ENCODE measurements at places on chromosomes 6 and 20.

DNA sequence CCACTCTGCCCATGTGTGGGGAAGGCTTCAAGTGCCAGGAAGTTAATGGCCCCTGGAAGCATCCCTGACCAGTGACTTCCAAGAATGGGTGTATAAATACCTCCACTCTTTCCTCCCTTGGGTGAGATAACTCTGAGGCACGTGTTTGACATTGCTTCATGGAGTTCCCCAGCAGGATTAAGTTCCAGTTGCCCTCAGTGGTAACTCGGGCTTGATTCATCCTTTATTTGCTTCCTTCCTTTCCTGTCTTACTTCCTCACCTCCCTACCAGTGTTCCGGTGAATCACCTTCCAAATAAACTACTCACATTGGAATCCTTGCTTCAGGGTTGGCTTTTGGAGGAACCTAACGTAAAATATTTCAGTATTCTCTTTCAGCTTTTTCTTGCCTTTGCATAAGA lies 84.6 kb upstream of the JAG1 start:
- DNase-seq, result no peak

DNA sequence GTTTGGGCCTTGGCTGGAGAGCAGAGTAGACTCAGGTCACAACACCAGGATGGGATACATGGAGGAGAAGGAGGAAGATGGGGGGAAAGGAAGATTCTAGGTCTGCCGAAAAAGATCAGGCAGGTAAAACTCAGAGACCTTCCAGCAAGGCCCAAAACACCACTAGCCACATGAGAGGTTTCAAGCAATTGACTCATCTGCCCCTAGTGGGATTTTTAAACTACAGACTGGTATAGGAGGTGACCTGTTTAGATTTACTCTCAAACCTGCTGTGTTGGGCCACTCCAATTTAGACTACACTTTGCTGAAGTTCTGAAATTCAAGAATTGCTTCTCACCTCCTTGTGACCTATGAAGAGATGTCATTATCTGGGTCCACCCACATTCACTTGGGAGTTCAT lies 236.9 kb upstream of the SASH1 start:
- no peak for DNase-seq

DNA sequence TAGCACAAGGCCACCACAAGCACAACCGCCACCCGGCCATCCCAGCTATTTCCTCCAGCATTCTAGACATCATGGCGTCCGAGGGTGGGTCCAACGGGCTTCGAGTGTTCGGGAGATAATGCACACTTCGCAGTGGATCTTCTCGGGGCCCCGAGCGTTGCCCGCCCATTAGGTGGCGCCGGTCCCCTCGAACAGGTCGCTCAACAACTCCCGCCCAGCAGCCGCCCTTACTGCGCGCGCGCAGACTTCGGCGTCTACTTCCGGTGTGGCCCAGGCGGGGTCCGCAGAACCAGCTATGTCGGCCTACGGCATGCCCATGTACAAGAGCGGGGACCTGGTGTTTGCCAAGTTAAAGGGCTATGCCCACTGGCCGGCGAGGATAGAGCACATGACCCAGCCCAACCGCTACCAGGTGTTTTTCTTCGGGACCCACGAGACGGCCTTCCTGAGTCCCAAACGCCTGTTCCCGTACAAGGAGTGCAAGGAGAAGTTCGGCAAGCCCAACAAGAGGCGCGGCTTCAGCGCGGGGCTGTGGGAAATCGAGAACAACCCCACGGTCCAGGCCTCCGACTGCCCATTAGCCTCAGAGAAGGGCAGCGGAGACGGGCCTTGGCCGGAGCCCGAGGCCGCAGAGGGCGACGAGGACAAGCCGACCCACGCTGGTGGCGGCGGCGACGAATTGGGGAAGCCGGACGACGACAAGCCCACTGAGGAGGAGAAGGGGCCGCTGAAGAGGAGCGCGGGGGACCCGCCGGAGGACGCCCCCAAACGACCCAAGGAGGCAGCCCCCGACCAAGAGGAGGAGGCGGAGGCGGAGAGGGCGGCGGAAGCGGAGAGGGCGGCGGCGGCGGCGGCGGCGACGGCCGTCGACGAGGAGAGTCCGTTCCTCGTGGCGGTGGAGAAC lies at the start of gene HDGFL1:
TSS of gene HDGFL1 (plus strand) at position 286 of the 904 bp plus-strand sequence. CDS start at position 296, 10 bp downstream.
- no peak for DNase-seq

DNA sequence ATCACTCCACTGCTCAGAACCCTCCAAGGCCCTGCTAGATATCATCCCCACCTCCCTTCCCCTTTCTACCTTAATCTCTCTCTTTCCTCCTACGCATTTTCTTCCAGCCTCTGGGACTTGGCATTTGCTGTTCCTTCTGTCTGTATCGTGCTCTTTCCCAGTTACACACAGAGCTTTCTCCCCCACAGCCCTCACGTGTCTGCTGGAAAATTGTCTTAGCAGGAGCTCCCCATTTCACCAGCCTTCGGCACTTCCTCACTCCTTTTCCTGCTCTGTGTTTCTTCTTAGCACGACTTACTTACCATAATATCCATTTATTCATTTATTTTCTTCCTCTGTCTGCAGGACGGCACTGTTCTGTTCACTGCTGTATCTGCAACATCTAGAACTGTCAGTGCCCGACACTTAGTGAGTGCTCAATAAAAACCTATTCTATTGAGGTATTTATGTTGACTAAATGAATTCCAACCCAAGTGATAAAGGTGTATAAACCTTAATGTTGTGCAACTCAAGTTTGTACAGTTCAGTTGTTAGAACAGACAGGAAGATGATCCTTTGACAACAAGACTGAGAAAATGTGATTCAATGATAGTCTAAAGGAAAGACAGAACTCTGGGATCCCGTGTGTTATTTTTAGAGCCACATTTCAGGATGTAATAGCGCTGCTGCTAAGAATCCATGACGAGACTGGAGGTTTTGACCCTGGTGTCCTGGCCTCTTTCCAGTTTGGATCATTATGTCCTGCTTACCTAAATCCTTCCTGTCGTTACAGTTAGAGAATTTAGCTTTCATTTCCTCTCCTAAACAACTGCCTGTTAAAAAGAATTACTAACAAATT lies 170.1 kb upstream of the LAMP5 start:
- DNase-seq, result no peak

DNA sequence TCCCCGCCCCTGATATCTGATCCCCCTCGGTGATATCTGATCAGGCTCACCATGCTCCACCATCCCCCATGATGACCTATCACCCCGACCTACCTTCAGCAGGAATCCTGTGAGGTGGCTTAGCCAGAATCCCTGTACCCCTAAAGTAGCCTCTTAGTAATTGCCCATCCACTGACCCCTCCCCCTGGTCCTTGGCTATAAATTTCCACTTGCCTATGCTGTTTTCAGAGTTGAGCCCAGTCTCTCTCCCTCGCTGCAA lies 177.5 kb upstream of the GGTLC1 start:
- no peak for DNase-seq

DNA sequence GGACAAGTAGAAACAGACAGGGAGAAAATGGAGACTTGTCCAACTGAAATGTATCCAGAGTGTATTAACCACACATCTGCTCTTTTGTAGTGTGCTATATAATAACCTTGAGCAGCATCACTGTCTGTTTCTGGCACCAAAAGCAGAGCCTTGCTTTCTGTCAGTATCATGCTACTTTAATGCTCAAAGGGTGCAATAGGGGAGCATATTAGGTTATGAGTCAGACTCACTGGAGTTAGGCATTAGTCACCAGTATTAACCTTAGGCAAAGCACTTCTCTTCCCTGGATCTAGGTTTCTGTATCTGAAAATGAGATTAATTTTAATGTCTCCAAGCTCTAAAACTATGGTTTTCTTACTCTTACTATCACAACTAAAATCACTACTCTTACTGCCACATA lies 280.1 kb downstream of the TFAP2B start:
- DNase-seq, result no peak

- no peak for DNase-seq
Observed at GRCh38 chr6:43170417-43170930, 595 bp upstream of the SRF start.

DNA sequence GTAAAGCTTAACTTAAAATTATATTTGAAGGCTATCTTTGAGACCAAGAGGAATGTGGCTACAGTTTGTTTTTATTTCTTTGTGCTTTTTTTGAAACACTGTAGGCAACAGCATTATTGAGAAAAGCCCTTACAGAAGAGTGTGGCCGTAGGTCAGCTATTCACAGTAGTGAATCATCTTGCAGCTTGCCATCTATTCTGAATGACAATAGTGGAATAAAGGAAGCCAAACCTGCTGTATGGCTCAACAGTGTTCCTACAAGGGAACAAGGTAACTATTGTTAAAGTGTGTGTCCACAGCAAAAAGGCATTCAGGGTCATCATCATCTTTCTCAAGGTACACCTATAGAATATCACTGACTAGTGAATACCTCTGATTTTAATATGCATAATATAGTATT lies 88.5 kb downstream of the KIZ start:
- DNase-seq, result no peak

- DNase-seq, result no peak
Observed at GRCh38 chr20:38162149-38162548, 2.9 kb downstream of the TGM2 start.

- peak; percentile 28 for DNase-seq
Observed at GRCh38 chr6:166927240-166927934, 29.0 kb downstream of the RNASET2 start.

- no peak for DNase-seq
Observed at GRCh38 chr6:38387971-38388370, 251.8 kb downstream of the BTBD9 start.

DNA sequence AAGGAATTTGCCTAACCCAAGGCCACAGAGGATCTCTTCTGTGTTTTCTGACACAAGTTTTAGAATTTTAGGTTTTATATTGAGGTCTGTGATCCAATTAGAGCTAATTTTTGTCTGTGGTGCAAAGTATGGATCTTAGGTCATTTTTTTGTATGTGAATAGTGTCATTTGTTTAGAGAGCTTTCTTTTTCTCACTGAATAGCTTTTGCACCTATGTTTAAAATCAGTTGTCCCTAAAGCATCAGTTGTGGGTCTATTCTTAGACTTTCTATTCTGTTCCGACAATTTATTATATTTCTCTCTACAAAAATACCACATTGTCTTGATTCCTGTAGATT lies 341 bp upstream of the MCM9 start:
- no peak for DNase-seq

DNA sequence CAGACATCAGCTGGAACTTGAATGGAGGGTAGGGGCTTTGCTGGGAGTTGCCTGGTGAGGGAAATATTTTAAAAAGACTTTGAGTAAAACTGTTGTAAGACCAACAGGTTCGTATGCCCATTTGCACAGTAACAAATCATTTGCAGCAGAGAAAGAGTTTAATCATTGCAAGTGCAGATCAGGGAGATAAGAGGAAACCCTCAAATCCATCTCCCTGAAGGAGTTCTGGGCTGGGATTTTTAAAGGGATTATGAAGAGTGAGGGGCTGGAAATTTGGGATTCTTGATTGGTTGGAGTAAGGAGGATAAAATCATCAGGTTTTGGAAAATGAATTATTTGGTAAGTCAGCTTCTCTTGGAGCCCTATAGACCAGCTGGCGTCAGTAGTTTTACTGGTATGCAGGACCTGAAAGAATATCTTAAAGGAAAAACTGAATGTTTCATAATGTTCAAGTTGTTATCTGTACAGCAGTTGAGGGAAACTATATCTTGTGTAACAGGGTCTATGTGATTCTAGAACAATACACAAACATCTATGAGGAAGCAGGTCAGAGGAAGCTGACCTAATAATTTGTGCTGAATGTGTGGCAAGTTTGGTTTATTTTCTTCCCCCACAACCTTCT lies 295.5 kb downstream of the PLCB1 start:
- no peak for DNase-seq

DNA sequence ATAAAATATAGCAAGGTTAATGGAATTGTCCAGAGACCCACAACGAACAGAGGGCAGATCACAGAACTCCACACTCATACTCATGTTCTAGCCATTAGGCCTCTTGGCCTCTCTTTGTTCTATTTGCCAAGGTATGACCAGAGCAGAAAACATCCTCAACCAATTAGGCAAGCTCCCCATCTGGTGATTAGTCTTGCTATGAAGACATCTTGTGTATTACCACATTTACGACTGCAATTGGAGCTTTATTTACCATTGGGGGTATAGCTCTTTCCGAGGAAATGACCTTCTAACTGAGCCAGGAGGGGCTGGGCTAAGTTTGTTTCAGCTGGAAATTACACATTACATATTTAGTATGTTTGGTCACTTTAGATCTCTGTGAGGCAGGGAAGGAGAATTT lies 593.9 kb downstream of the CD109 start:
- no peak for DNase-seq

GRCh38 chr20:62142252-62143080 lies 728 bp downstream of the PSMA7 start:
- DNase-seq, result peak; percentile 74

GRCh38 chr6:8855411-8855810 lies 420.1 kb upstream of the SLC35B3 start:
- no peak for DNase-seq

DNA sequence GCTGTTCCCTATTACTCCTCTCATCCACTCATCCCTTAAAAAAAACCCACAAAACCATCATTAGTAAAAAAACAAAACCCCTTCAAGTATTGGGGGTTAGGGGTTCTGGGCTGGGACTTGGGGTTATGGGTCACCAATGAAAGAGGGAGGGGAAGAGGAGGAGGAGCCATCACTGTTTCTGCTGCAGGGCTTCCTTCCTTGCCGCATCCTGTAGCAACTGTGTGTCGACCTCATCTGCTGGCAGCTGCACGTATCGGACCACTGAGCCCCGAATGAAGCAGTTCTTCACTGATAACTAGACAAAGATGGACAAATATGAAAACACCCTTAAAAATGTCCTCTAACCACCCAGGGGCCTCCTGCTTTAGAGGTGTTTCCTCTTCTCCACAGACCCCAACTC lies 2.0 kb upstream of the VARS1 start:
- DNase-seq, result no peak

- no peak for DNase-seq
Observed at GRCh38 chr6:30311671-30312070, 15.1 kb upstream of the TRIM39 start.

DNA sequence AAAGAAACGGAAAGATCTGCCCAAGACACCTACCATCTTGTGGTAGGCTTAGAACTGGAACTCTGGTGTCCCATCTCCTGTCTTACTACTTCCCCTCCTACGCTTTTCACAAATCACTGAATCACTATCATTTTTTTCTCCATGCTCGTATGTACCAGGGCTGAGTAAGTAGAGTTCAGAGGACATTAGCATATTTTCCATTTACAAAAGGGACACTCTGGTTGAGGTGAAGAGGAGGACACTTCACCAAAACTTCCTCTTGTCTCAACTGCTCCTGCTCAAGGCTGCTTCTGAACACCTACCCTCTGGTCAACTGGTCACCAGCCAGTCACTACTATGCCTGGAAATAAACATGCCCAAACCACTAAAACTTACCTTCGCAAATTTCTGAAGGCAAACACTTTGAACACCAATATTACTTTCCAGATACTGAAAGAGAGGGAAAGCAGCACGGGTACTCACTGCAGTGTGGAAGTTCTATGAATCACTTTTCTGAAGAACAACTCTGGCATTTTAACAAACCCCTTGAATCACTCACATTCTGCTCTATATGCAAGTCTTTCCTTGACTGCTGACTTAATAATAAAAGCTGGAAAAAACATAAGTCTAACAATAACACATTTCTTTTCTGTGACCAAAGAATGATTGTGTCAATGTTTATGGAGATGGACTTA lies 123.3 kb downstream of the INSM1 start:
- DNase-seq, result no peak

- DNase-seq, result no peak
Observed at GRCh38 chr6:21031182-21031581, 496.9 kb downstream of the CDKAL1 start.

GRCh38 chr6:159056899-159057298 lies 12.1 kb upstream of the TAGAP start:
- DNase-seq, result no peak

GRCh38 chr6:56529594-56530191 lies 113.0 kb downstream of the DST start:
- DNase-seq, result no peak

- no peak for DNase-seq
Observed at GRCh38 chr20:38962928-38963401, 821 bp downstream of the DHX35 start.
